Activated naive CD8-positive, alpha-beta T cell treated with anti-CD3 and anti-CD28 coated beads for 36 hours (primary cell): ENCODE measurements at places on chromosomes 11 and 22. TPM values are rescaled to one million over a fixed set of nuclear protein-coding genes. Genes with fewer than 3 reads are reported as not detected.
A peak's percentile ranks its signal among the peaks of the same experiment; 100 is the strongest.

MN1 gene
- total RNA-seq = 0.06 TPM

RAC2 gene
- total RNA-seq = 528 TPM

P2RY6 gene
- total RNA-seq = not detected

TMEM151A gene
- total RNA-seq = not detected

POU2AF3 gene
- not detected for total RNA-seq

MMP11 gene
- total RNA-seq = 0.44 TPM

GRCh38 chr11:118635237-118635591 lies 27.8 kb downstream of the PHLDB1 start:
- no peaks in the 10 kb centered on the region for H3K36me3 ChIP-seq
- no peak overlapping the region for H3K4me3 ChIP-seq
- H3K27me3 ChIP-seq = no peaks in the 10 kb centered on the region
- peaks cover 4% of the 10 kb centered on the region for H3K4me1 ChIP-seq
- DNase-seq = no peak

DNA sequence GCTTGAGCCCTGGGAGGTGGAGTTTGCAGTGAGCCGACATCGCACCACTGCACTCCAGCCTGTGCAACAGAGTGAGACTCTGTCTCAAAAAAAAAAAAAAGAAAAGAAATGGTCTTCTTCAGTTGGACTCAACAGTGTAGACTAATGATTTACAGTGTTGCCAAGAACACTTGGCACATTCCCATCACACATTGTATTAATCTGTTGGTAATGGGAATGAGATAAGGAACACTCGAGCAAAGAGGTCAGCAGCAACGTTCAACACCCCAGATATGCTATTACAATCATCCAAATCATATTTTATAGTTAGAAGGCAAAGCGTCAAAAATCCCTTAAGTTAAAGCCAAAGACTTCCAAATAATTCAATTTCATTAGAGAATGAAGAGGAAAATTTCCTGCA lies 14.5 kb downstream of the CDON start:
- no peak overlapping the region for H3K27ac ChIP-seq
- H3K36me3 ChIP-seq = no peaks in the 10 kb centered on the region
- no peaks in the 10 kb centered on the region for H3K27me3 ChIP-seq
- H3K4me3 ChIP-seq = no peak overlapping the region
- no peak for DNase-seq
- peaks cover 6% of the 10 kb centered on the region for H3K4me1 ChIP-seq

DNA sequence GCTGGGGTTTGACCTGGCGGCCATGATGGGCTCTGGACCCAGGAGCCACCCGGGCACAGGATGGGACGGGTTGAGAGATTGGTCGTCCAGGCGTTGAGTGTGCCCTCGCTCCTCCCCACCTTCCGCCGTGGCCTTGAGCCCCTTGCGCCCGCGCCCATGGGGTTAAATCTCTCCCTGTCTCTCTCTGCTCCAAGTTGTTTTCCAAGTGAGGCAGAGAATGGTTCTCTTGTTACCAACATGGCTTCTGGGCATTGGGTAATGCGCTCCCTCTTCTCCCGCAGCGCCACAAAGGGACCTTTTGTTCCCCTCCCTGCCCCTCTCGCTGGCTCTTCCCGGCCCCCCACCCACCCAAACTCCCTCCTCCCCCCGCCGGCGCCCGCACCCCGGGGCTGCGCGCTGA lies 18.8 kb upstream of the PICK1 start:
- H3K27ac ChIP-seq = no peak overlapping the region
- H3K27me3 ChIP-seq = no peaks in the 10 kb centered on the region
- no peaks in the 10 kb centered on the region for H3K4me1 ChIP-seq
- no peak for DNase-seq

DNA sequence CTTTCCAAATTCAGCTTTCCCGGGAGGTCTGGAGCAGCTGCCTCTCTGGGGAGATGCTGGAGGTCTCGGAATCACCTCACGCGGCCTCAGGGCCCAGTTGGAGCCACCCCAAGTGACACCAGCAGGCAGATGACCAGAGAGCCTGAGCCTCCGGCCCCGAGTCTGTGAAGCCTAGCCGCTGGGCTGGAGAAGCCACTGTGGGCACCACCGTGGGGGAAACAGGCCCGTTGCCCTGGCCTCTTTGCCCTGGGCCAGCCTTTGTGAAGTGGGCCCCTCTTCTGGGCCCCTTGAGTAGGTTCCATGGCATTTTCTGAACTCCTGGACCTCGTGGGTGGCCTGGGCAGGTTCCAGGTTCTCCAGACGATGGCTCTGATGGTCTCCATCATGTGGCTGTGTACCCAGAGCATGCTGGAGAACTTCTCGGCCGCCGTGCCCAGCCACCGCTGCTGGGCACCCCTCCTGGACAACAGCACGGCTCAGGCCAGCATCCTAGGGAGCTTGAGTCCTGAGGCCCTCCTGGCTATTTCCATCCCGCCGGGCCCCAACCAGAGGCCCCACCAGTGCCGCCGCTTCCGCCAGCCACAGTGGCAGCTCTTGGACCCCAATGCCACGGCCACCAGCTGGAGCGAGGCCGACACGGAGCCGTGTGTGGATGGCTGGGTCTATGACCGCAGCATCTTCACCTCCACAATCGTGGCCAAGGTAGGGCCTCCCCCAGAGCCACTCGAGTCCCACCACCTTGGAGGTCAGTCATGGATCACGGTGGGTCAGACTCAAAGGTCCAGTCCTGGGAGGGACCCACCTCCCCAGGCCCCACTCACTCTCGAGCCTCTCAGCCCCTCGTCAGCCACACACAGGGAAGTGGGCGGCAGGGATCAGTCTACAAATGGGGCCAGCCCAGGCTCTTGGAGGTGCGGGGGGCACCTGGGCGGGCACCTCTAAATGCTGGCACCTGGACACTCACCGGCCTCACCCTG lies 525 bp downstream of the SLC22A12 start:
- no peak overlapping the region for H3K27ac ChIP-seq
- H3K27me3 ChIP-seq = peaks cover 13% of the 10 kb centered on the region
- no peak for DNase-seq
- no peaks in the 10 kb centered on the region for H3K4me1 ChIP-seq
- no peak overlapping the region for H3K4me3 ChIP-seq

DNA sequence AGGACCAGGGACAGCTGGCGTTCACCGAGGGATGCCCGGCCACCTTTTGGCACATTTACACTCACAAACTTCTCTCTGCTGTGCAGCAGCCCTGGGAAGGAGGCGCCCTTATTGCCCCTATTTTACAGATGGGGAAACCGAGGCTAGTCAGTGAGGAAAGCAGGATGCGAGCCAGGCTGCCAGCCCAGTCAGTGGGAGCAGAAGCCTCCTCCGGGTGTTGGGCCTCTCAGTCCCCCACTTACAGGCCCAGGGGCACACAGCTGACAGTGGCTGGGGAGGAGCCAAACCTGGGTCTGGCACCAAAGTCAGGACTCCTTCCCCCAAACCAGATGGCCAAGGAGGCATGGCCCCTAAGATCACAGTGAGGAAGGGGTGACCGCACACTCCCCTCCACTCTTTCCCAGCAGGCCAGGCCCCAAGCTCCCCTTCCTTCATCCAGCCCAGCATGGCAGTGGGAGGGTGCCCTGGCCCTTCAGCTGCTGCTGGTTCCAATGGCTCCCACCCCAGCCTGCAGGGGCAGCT lies 121.4 kb upstream of the ANO1 start:
- no peak for DNase-seq
- H3K4me3 ChIP-seq = no peak overlapping the region
- no peaks in the 10 kb centered on the region for H3K36me3 ChIP-seq
- no peak overlapping the region for H3K27ac ChIP-seq
- no peaks in the 10 kb centered on the region for H3K4me1 ChIP-seq

GRCh38 chr11:128470081-128470480 lies 117.3 kb downstream of the ETS1 start:
- H3K4me1 ChIP-seq = peaks cover 96% of the 10 kb centered on the region
- peak overlapping the region; percentile 98 for H3K27ac ChIP-seq
- H3K27me3 ChIP-seq = no peaks in the 10 kb centered on the region

DNA sequence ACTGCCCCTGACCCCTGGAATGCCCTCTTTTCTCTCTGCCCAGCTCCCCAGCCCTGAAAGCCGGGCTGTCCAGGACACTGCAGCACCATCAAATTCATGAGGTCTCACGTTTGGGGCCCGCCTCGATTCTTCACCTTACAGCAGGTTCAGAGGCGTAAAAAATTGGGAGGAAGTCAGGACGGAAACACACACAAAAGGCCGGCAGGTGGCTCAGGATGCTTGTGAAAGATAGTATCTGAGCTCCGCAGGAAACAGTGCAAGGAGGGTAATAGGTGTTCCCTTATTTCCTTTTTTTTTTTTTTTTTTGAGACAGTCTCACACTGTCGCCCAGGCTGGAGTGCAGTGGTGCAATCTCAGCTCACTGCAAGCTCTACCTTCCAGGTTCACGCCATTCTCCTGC lies 4.1 kb downstream of the RFPL2 start:
- peaks cover 38% of the 10 kb centered on the region for H3K27me3 ChIP-seq
- H3K36me3 ChIP-seq = no peaks in the 10 kb centered on the region
- H3K4me1 ChIP-seq = peaks cover 8% of the 10 kb centered on the region
- no peak for DNase-seq
- H3K4me3 ChIP-seq = no peak overlapping the region

DNA sequence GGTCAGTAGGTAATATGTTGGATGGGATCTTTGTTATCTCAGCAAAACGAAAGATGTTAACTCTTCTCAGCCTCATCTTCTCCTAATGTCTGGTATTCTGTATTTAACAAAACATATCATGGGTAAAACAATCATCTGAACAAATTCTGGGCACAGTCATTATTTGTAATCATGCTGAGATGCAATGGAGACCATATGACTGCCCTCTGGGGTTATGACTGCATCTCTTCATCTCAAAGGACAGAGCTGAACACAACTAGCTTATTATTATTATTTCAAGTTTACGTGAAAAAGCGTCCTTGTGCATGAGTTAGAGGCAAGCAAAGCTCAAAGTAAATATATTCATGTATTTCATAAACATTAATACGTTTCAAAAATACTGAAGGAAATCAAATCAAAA lies 29.7 kb upstream of the PSMA1 start:
- DNase-seq = no peak
- no peak overlapping the region for H3K4me3 ChIP-seq
- H3K36me3 ChIP-seq = peaks cover 33% of the 10 kb centered on the region
- H3K4me1 ChIP-seq = peaks cover 20% of the 10 kb centered on the region

GRCh38 chr11:19853016-19853415 lies 140.4 kb downstream of the NAV2 start:
- no peak overlapping the region for H3K27ac ChIP-seq
- H3K4me3 ChIP-seq = no peak overlapping the region
- no peak for DNase-seq
- no peaks in the 10 kb centered on the region for H3K4me1 ChIP-seq
- H3K36me3 ChIP-seq = no peaks in the 10 kb centered on the region

DNA sequence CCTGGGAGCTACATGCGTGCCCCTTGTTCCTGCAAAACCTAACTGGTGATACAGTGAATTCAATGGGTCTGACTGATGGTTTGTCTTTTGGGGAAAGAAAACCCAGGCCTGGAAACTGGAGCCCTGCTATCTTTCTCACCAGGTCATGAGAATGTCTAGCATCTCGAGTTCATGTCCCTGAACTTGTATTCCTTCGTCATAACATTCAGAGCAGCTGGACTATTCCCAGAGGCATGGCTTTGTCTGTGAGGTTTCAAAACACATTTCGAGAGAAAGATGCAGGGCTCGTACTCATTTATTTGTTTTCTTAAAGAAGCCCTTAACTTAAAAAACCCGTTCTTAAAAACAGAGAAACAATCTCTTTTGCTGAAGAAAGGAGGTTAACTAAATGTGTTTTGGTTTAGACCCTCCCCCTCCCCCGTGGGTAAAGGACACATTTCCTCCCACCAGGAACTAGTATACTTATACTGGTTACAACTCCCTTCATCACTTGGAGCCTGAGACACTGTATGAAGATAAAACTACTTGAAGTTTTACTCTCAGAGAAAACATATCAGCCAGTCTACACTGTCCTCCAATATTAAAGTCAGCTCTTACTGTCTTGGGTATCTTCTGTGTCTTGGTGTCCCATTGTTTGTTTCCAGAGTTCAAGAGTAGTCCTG lies 43.2 kb downstream of the ME3 start:
- H3K4me1 ChIP-seq = peaks cover 5% of the 10 kb centered on the region
- no peaks in the 10 kb centered on the region for H3K36me3 ChIP-seq
- H3K27me3 ChIP-seq = peaks cover 15% of the 10 kb centered on the region
- DNase-seq = no peak
- no peak overlapping the region for H3K27ac ChIP-seq
- no peak overlapping the region for H3K4me3 ChIP-seq

- H3K4me3 ChIP-seq = no peak overlapping the region
- H3K27ac ChIP-seq = peak overlapping the region; percentile 45
- peaks cover 14% of the 10 kb centered on the region for H3K4me1 ChIP-seq
- peaks cover 23% of the 10 kb centered on the region for H3K27me3 ChIP-seq
- H3K36me3 ChIP-seq = no peaks in the 10 kb centered on the region
These were observed 3.7 kb downstream of the MYRF start for GRCh38 chr11:61756147-61756451.

DNA sequence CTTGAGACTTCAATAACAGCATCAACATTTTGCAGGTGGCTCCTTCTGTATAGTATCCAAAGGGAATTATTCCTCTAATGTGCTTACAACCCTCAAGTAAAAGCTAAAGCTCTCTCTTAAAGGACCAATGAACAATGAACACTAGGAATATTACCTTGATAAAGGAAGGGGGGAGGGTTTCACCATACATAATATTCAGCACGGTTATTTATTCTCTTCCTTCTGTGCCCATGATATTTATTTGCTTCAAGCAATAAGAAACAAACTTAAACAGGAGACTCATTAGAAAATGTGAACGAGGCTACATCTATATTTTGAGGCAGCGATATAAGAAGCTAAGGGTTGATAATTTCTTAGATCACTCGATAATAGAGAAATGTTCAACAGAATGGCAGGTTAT lies 21.2 kb downstream of the BLID start:
- H3K36me3 ChIP-seq = no peaks in the 10 kb centered on the region
- DNase-seq = no peak
- H3K4me3 ChIP-seq = no peak overlapping the region
- peaks cover 46% of the 10 kb centered on the region for H3K27me3 ChIP-seq
- H3K4me1 ChIP-seq = no peaks in the 10 kb centered on the region
- no peak overlapping the region for H3K27ac ChIP-seq

DNA sequence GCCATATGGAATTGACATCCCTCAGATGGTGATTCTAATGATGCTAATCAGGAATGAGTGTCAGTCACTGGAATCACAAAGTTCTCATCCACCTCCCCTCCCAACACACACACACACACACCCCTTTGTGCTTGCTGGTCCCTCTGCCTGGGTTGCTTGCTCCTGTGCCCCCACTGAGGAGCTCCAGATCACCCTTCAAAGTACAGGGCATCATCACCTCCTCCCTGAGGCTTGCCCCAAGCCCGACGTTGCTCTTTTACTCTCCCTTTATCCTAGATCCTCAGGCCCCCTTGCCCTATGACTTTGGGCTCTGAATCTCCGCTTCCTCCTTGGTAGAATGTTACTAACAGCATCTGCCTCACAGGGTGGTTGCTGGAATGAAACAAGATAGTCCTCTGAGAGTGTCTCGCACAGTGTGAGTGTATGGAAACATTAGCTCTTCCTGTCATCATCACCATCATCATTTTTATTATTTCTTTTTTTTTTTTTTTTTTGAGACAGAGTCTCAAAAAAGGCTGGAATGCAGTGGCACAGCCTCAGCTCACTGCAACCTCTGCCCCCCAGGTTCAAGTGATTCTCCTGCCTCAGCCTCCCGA lies 3.4 kb downstream of the TOM1 start:
- H3K4me3 ChIP-seq = no peak overlapping the region
- no peak overlapping the region for H3K27ac ChIP-seq
- H3K27me3 ChIP-seq = no peaks in the 10 kb centered on the region
- peaks cover 6% of the 10 kb centered on the region for H3K36me3 ChIP-seq
- peaks cover 50% of the 10 kb centered on the region for H3K4me1 ChIP-seq
- DNase-seq = no peak
